ENCODE measurements at places on chromosomes 6 and 20.

- peaks cover 74% of the 10 kb centered on the region for H3K27me3 ChIP-seq
- no peak overlapping the region for H3K4me3 ChIP-seq
- no peak for DNase-seq
- H3K36me3 ChIP-seq: peaks cover 6% of the 10 kb centered on the region
- H3K27ac ChIP-seq: no peak overlapping the region
Observed at GRCh38 chr6:125751334-125751916, 2.0 kb downstream of the HEY2 start.

GRCh38 chr6:15205321-15205720, 40.5 kb upstream of the JARID2 start:
- H3K27me3 ChIP-seq: no peaks in the 10 kb centered on the region
- no peak overlapping the region for H3K4me3 ChIP-seq
- no peaks in the 10 kb centered on the region for H3K36me3 ChIP-seq
- no peak for DNase-seq
- peaks cover 7% of the 10 kb centered on the region for H3K4me1 ChIP-seq
- H3K27ac ChIP-seq: no peak overlapping the region

DNA sequence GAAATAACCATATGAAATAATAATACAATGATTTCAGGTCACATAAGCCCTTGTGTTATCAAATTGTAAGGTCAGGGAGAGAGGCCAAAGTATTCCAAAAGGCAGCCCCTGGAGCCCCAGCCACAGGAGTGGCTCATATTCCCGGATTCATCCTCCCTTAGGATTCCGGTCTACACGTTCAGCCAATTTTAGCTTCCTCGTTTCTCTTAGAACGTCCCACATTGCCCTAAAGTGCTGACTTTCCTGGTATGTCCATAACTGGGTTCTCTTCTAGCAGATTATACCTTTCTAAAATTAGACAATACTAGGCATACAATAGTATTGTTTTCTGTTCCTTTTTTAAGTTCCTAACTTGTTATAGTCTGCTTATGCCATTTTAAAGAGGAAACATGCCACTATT, 192.7 kb upstream of the NOX3 start:
- no peaks in the 10 kb centered on the region for H3K4me1 ChIP-seq
- no peaks in the 10 kb centered on the region for H3K36me3 ChIP-seq

DNA sequence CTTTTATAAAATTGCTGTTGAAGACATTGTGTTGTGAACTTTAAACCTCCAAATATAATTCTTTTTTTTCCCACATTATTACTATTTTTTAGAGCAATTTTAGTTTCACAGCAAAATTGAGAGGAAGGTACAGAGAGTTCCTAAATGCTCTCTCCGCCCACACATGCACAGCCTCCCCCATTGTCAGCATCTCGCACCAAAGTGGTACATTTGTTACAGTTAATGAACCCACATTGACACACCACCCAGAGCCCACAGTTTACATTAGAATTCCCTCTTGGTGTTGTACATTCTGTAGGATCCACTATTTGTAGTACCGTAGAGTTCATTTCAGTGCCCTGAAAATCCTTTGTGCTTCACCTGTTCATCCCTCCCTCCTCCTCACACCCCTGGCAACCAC, 33.8 kb downstream of the TMEM181 start:
- no peak overlapping the region for H3K4me3 ChIP-seq
- no peak for DNase-seq
- H3K4me1 ChIP-seq: peaks cover 3% of the 10 kb centered on the region
- peaks cover 60% of the 10 kb centered on the region for H3K36me3 ChIP-seq
- H3K27me3 ChIP-seq: no peaks in the 10 kb centered on the region
- H3K27ac ChIP-seq: no peak overlapping the region

GRCh38 chr20:59576216-59576953, 28.0 kb upstream of the PHACTR3 start:
- no peaks in the 10 kb centered on the region for H3K4me1 ChIP-seq
- H3K4me3 ChIP-seq: no peak overlapping the region
- H3K36me3 ChIP-seq: no peaks in the 10 kb centered on the region
- peaks cover 44% of the 10 kb centered on the region for H3K27me3 ChIP-seq

GRCh38 chr20:54474866-54475265, 527 bp upstream of the DOK5 start:
- peaks cover 39% of the 10 kb centered on the region for H3K27me3 ChIP-seq
- peak overlapping the region; percentile 79 for H3K27ac ChIP-seq
- DNase-seq: no peak
- peaks cover 2% of the 10 kb centered on the region for H3K36me3 ChIP-seq

DNA sequence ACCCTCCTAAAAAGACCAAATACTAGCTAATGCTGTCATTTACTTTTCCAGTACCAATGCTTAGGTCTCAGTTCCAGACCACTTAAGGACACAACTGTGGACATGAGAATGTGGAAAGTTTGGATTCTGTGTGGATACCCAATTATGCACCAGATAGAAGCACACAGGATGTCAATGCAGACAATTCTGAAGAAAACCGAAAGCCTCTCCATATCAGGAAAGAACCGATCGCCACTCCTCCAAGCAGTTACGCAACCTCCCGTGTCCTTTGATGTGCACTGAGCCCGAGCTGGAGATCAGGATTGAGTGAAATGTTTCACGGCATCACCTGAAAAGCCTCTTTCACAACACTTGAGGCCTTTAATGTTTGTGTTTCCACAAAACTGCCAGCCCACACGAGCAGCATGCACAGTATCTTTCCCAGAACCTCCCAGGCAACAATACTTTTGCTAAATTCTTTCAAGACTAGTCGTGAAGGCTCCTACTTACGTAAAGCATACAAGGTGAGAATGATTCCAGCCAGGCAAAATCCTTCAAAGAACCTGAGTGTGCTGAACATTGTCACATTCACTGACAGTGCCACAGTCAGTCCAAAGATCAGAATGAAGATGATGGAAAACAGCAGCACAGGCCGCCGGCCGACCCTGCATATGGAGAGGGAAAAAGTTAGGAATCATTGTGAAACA, 47.0 kb downstream of the SLC22A23 start:
- H3K4me3 ChIP-seq: no peak overlapping the region
- no peaks in the 10 kb centered on the region for H3K36me3 ChIP-seq

GRCh38 chr6:109794201-109794923, 103.3 kb downstream of the FIG4 start:
- no peaks in the 10 kb centered on the region for H3K27me3 ChIP-seq
- no peak overlapping the region for H3K4me3 ChIP-seq
- peaks cover 10% of the 10 kb centered on the region for H3K36me3 ChIP-seq

- no peak overlapping the region for H3K27ac ChIP-seq
- H3K4me1 ChIP-seq: no peaks in the 10 kb centered on the region
- H3K4me3 ChIP-seq: no peak overlapping the region
Observed at GRCh38 chr20:43532416-43533055, 25.0 kb downstream of the L3MBTL1 start.
